ENCODE measurements at places on chromosomes 4 and X. TPM values are rescaled to one million over a fixed set of nuclear protein-coding genes. Genes with fewer than 3 reads are reported as not detected.

DNA sequence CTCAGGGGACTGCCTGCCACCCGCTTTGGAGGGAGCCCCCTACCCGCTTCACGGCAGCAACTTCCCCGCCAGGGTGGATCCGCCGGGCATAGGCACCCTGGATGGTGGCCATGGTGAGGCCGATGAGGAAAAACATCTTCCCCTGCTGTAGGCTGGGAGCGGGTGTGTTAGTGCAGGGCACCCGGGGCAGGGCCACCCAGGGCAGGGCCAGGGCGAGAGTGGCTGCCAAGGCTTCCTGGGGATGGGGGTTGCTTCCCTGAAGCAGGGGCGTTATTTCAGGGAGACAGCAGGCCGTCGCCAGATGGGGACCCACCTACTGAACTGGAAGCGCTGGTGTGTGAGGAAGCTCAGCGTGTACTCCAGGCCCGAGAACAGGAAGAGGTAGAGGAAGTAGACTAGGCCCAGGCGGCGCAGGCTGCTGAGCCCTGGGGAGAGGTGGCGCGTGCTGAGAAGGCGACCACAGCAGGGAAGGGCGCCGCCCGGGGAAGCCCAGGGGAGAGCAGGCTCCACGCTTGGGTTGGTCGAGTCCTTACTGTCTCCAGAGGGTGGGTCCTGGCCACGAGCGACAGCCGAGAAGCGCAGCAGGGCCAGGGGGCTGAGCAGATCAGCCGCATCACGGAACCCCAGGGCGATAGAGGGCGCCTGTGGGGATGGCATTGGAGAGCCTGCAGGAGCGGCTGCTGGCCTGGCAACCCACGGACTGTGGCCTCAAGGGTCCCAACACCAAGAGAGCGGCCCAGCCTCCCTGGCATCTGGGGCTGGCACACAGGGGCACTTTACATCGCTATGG is 31.5 kb downstream of the NOP14 start:
- peak; percentile 87 for DNase-seq

DNA sequence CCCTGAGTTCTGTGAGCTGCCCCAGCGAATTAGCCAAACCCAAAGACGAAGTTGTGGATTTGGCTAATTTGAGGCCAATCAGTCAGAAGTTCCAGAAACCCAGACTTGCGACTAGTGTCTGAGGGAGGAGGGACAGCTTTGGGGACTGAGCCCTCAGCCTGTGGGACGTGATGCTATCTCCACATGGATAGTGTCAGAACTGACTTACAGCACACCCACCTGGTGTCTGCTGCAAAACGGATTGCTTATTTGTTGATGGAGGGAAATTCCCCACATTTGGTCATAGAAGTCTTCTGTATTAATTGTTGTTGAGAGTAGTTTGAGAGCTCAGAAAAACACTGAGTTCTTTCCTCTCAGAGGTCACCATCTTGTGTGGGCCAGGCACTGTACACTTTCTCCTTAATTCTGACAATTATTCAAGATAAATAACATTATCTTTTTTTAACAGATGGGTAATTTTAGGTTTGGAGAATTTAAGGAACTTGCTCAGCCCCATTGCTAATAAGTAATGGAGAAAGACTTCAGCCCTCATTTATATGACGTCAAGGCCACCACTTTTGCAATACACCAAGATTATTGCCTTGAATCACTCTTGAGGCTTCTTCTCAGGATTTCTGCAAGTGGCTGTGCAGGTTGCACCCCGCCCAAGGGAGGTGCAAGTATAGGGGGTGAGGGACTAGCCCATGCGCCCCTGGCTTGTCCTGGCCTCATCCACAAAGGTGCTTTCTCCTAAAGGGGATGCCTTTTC is 16.7 kb downstream of the CLRN2 start:
- DNase-seq: no peak

- DNase-seq: no peak
Measured at GRCh38 chrX:131366407-131366806, 77.3 kb upstream of the IGSF1 start.

DNA sequence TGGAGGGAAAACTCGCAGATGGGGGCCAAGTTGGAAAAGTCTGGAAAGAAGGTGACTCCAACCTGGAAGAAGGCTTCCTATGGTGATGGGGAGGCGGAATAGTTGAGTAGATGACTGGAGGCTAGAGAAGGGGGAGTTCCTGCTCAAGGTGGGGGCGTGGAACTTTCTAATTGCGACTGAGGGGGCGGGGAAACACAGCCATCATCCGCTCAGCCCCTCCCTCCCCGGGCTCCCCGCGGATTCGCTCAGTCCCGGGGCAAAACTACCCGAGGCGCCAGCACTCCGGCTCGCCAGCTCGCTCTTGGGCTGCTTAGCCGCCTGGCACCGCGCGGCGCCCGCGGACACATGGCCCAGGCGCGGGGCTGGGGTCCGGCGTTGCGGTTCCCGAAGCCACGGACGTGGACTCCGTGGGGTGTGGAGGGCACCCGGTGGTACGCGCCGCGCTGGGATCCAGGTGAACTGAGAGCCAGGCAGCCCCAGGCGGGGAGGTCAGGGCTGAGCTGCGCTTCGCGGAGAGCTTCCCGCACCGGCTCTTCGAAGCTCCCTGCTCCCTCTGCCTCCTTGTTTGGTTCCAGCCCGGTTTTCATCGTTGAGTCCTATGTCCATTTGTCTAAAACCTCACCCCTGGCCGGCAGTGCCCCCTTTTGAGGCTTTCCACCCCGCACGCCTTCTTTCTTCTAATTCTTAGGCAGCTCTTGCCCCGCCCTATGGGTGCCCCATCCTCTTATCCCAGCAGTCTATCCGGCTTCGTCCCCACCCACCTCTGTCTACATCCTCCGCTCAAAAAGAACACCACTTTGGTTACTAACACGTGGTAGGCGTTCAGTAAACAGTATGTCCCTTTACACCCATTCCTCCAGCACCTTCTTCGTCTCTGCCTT is 38.9 kb downstream of the STARD8 start:
- DNase-seq: peak; percentile 77

GRCh38 chrX:140229191-140229590 is 263.9 kb upstream of the CXorf66 start:
- DNase-seq: no peak

STS gene
- polyA plus RNA-seq: 4.1 TPM

Measured in aorta (tissue), 5 donors.